Retina (tissue), 1 donor: ENCODE measurements at places on chromosomes 6 and 20.

- no peak for DNase-seq
Observed at GRCh38 chr6:157030755-157031154, 253.6 kb downstream of the ARID1B start.

GRCh38 chr6:79301290-79301689 lies 66.8 kb upstream of the HMGN3 start:
- no peak for DNase-seq

DNA sequence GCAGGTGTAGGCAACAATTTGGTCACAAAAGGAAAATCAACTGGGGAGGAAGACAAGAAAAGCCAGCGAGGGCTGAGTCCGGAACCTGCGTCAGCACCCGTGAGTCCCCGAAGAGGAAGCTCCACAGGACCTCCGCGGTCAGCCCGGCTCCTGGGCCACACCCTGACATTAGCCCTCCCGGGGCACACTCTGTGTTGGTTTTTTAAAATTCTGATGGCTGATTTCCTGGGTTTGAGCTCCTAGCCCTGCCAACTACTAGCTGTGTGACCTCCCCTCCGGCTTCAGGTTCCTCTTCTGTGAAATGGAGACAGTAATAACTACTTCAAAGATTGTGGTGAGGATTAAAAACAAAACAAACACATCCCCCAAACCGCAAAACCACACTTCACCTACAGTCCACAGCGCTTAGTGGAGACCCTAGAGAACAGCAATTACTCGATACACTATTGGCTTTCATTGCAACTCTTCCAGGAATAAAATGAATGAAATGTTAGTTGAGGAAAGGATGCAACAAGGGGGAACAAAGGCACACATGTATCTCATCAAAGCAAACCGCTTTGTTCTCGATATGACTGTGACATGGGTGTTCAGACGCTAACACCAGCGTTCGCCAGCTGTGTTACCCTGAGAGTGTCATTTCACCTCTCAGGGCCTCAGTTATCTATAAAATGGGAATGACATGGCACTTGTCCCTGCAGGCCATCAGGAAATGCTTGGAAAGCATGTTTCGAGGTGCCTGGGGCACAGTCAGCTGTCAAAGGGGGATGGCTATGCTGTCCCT lies 985 bp downstream of the ZBP1 start:
- DNase-seq: no peak

- no peak for DNase-seq
Observed at GRCh38 chr20:9027626-9028025, 41.3 kb upstream of the PLCB4 start.

DNA sequence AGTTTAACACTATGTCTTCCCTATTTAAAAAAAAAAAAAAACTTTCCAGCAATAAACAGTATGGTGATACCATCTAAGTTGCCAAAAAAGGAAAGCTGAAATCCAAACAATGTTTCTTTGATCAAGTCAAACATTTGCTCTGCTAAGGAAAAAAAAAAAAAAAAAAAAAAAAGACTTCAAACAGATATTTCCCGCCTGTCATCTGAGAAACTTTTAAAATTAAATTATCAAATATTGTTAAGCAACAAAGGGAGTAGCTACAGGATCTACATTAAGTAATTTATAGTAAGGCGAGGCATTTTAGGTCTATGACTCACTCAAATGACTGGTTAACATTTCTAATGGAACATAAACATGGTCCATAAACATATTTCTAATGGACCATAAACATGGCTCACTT lies 121.2 kb downstream of the DST start:
- DNase-seq: no peak

DNA sequence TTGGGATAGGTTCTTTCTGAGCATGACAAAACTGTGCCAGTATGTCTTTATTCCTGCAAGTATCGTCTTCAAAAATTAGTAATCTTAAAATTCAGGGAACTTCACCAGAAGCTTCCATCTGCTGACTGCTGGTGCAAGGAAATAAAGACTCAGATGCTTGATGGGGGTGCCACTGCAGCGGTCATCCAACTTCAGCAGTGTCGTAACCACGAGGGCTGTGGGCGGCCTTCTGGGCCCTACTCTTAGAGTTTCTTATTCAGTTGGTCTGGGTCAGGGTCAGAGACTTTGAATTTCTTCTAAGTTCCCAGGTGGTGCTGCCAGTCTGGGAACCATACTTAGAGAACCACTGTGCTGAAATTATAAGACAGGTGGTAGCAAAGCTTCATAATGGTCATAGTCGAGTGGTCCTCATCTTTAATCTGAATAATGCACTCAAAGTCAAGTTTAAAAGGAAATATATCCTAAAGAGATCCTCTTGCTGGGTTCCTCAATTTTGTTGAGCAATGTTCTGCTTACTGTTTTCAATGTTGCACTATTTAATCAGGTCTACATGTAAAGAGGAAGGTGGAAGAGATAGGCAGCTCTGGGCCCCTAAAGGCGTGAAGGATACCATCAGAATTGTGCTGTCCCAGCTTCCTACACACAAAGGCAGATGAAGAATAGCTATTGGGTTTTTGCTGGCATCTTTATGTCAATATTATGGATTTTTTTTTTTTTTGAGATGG lies 165.4 kb upstream of the GMDS start:
- DNase-seq: no peak
